Transverse colon (tissue), 4 donors: ENCODE measurements at places on chromosomes 1 and 21. TPM values are rescaled to one million over a fixed set of nuclear protein-coding genes. Genes with fewer than 3 reads are reported as not detected.
A peak's percentile ranks its signal among the peaks of the same experiment; 100 is the strongest.

DNA sequence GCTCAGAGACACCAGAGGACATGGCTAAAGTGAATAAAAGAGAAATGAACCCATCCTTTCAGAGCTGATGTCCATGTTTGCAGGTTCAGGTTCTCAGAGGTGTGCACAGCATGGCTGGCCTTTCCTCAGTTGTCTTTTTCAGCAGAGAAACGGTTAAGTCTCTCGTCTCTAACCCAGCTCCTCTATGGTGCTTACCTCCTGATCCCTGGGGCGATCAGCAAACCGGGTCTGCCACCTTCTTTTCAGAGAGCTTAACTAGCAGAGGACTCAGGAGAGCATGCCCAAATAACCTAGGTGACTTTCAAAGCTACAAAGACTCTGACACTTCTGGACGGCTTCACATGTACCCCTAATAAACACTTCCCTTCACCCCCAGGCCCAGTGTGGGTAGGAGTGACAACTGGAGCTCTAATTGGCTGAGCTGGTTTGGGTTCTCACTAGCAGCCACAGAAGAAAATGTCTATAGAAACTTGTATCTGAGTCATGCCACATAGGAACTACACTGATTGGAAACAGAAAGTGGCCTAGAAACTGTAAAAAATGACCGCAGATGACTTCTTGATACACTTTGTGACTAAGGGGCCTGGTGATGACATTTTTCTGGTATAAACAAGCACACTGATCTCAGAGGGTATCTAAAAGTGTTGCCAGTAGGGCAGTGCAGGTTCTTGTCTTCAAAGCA, at the start of gene AIM2:
Gene AIM2 (minus strand): TSS at position 329 of the 682 bp plus-strand sequence. CDS start 3,267 bp downstream, outside the sequence.
- DNase-seq = peak; percentile 45

DNA sequence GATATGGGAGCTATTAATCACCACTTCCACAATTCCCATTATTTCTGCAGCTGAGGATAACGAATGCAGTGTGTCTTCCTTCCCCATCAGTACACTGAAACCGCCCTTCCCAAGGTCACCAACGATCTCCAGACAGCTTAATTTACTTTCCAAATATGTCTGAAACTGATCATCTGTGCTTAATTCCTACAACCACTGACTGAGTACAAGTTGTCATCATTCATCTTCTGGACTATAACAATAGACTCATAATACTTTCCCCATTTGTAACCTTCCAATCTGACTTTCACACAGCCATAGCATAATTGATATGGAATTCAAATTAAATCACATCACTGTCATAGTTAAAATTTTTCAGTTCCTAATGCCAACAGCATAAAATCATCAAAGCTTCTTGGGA, 17.4 kb downstream of the DNM3 start:
- no peak for DNase-seq

DNA sequence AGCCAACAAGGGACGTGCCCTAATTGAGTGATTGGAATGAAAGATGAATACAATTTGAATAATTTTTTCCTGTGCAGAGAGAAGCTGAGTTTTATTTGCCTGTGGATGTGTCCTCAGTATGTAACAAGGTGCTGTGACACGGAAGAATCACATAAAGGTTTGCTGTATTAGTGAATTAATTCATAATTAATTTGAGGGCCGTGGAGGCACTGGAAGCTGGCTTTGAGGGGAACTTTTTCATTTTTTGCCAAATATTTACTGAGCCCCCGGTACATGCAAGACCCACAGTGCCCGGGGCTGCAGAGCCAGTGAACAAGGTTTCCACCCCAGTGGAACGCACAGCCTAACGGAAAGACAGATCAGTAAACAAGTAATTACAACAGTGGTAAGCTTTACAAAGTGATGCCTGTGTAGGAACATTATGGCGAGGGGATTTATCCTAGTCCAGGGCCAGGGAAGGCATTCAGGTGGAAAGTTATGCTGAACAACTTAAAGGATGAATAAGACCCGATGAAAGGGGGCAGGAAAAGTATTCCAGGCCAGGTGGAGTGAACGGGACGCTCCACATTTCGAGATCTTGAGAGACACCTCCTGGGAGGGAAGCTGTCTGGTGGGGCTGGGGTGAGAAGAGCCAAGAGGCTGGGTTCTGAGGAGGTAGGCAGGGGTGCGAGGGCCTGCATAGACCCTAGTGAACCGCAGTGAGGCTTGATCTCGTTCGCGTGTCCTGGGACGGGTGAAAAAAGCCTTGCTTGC, 773 bp upstream of the RCC2 start:
- DNase-seq = no peak

The ANKRD65 gene
- total RNA-seq = 4.5 TPM

- no peak for DNase-seq
These were observed 49.4 kb downstream of the TBCE start for GRCh38 chr1:235416662-235417049.

The PRAMEF17 gene
- total RNA-seq = not detected

DNA sequence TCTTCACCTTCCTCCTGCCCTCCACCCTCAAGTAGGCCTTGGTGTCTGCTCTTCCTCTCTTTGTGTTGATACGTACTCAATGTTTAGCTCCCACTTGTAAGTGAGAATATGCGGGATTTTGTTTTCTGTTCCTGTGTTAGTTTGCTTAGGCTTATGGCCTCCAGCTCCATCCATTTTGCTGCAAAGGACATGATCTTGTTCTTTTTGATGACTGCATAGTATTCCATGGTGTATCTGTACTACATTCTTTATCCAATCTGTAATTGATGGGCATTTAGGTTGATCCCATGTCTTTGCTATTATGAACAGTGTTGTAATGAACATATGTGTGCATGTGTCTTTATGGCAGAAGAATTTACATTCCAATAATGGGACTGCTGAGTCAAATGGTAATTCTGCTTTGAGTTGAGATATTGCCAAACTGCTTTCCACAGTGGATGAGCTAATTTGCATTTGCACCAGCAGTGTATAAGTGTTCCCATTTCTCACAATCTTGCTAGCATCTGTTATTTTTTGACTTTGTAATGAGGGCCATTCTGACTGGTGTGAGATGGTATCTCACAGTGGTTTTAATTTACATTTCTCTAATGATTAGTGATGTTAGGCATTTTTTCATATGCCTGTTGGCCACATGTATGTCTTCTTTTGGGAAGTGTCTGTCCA, 272.7 kb downstream of the SDCCAG8 start:
- no peak for DNase-seq
